ENCODE measurements at places on chromosomes 12 and 14. TPM values are rescaled to one million over a fixed set of nuclear protein-coding genes. Genes with fewer than 3 reads are reported as not detected.

Gene EPYC
- total RNA-seq: not detected

Gene RNF212B
- total RNA-seq: not detected

Gene SIVA1
- 184 TPM for total RNA-seq

Gene CAPZA3
- not detected for total RNA-seq

Gene FGF23
- not detected for total RNA-seq

Gene CTDSP2
- 138 TPM for total RNA-seq

Measured in cardiac atrium fibroblast (primary cell).